Aorta (tissue), 5 donors: ENCODE measurements at places on chromosomes 2 and 18. TPM values are rescaled to one million over a fixed set of nuclear protein-coding genes. Genes with fewer than 3 reads are reported as not detected.

The LBX2 gene
- 0.87 TPM for total RNA-seq

DNA sequence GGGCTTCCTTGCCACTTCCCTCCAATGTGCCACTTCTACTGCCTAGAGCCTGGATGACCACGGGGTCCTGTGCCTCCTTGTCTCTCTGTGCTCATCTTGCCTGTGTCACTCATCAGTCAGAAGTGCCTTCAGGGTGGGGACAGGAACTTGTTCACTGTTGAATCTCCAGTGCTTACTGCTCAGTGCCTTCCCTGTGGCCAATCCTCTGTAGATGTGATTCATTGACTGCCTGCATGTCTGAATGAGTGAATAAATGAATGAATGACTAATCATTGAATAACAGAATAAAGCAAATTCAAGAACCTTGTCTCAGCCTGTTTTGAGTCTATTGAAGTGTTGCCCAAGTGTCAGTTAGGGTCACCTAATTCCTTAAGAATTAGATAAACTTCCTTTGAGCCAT lies 42.3 kb upstream of the FAM136A start:
- no peak overlapping the region for H3K4me3 ChIP-seq
- no peaks in the 10 kb centered on the region for H3K27me3 ChIP-seq
- no peak overlapping the region for H3K27ac ChIP-seq
- H3K4me1 ChIP-seq: no peaks in the 10 kb centered on the region
- no peak for DNase-seq

GRCh38 chr2:54499661-54500060 lies 43.5 kb downstream of the SPTBN1 start:
- no peaks in the 10 kb centered on the region for H3K27me3 ChIP-seq
- no peaks in the 10 kb centered on the region for H3K4me1 ChIP-seq
- no peak overlapping the region for H3K27ac ChIP-seq
- no peaks in the 10 kb centered on the region for H3K36me3 ChIP-seq
- no peak for DNase-seq
- H3K4me3 ChIP-seq: no peak overlapping the region

The LIMS3 gene
- total RNA-seq: 21.7 TPM

The DNAH7 gene
- total RNA-seq: 1.8 TPM

DNA sequence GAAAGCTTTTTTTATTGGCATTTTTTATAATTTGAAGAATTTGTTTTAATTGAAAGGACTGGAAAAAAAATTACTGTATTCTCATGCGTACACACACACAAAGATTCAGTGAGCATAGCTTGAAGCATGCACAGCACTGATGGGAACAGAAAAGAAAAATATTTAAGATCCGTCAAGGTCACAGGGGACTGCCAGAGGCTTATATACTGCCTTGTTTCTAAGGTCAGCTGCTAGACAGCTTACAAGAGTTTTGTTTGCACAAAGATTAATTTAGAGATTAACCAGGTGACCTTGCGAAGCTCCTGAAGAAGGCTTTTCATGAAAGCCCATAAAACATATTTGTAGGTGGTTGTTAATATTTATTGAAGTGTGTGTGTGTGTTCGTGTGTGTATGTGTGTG lies 396.3 kb downstream of the TRIB2 start:
- no peaks in the 10 kb centered on the region for H3K27me3 ChIP-seq
- no peak overlapping the region for H3K4me3 ChIP-seq
- no peak for DNase-seq
- no peak overlapping the region for H3K27ac ChIP-seq
- H3K4me1 ChIP-seq: no peaks in the 10 kb centered on the region

GRCh38 chr2:208415897-208416296 lies 9.3 kb downstream of the PTH2R start:
- H3K27me3 ChIP-seq: no peaks in the 10 kb centered on the region
- H3K4me3 ChIP-seq: no peak overlapping the region
- no peaks in the 10 kb centered on the region for H3K4me1 ChIP-seq

The MPP4 gene
- total RNA-seq: 1.0 TPM

- H3K27me3 ChIP-seq: no peaks in the 10 kb centered on the region
- no peaks in the 10 kb centered on the region for H3K36me3 ChIP-seq
- H3K4me3 ChIP-seq: no peak overlapping the region
- H3K4me1 ChIP-seq: no peaks in the 10 kb centered on the region
These were observed 43.5 kb downstream of the KCTD1 start for GRCh38 chr18:26504831-26505230.

The GPR75 gene
- 4.3 TPM for total RNA-seq

- H3K36me3 ChIP-seq: no peaks in the 10 kb centered on the region
- H3K4me1 ChIP-seq: no peaks in the 10 kb centered on the region
- H3K27ac ChIP-seq: no peak overlapping the region
- no peak overlapping the region for H3K4me3 ChIP-seq
These were observed 67.2 kb upstream of the FAM136A start for GRCh38 chr2:70369082-70369481.

The LYPD6 gene
- total RNA-seq: 0.23 TPM

The ANKRD53 gene
- total RNA-seq: 1.9 TPM
